ENCODE measurements at places on chromosomes 1 and 21.

DNA sequence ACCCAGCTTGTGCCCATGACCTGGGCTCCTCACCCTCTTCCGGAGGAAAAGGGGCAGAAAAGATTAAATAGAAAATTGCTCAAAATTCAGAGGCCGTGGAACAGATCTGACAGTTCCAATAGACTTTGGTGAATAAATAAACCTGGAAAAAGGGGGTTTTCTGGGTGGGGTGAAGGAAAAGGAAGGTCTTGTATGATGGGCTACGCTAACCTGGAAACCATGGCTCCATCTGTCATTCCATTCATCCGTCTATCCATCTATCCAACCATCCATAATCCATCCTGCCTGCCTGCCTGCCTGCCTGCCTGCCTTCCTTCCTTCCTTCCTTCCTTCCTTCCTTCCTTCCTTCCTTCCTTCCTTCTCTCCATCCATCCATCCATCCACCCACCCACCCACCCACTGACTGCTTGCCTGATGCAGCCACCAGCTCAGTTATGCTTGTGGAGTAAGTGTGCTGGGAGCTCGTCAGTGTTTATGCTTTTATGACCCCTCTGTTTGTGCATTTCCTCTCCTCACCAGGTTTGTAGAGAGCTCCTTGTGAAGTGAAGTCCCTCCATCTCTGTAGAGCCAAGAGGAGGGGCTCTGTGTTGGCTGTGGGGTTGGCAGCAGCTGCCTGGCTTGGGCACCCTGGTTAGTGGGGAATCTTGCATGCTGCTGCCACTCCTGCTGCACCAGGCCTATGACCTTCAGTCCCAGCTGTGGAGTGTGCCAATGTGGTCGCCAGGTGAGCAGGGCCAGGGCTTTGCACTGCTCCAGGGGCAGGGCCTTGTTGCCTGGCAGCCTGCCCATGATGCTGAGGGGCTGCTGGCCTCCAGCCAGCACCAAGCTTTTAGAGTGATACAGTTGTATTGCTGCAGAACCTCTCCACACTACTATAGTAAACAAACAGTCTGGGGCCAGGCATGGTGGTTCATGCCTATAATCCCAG is 16.0 kb upstream of the POU3F1 start:
- H3K27me3 ChIP-seq, result no peaks in the 10 kb centered on the region
- H3K36me3 ChIP-seq, result no peaks in the 10 kb centered on the region
- no peak overlapping the region for H3K27ac ChIP-seq
- H3K4me1 ChIP-seq, result peaks cover 12% of the 10 kb centered on the region
- H3K4me3 ChIP-seq, result no peak overlapping the region
- DNase-seq, result no peak

DNA sequence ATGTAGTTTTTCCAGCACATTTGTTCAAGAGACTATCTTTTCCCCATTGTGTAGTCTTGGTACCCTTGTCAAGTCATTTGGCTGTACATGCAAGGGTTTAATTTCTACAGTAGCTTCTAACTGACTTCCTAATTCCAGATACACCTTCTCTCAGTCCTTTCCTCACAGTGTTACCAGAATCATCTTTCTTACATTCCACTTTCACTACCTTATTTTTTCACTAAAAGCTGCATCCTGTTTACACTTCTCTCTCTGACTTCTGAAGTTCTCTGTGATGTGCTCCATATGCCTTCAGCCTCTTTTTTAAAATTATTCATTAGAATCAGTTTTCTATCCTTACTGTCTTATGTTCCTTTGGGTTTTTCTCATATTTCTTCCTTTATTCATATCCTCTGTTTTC is 57.1 kb upstream of the RWDD3 start:
- H3K27ac ChIP-seq, result no peak overlapping the region
- H3K4me3 ChIP-seq, result no peak overlapping the region
- no peak for DNase-seq
- no peaks in the 10 kb centered on the region for H3K27me3 ChIP-seq
- H3K4me1 ChIP-seq, result no peaks in the 10 kb centered on the region
- H3K36me3 ChIP-seq, result no peaks in the 10 kb centered on the region

DNA sequence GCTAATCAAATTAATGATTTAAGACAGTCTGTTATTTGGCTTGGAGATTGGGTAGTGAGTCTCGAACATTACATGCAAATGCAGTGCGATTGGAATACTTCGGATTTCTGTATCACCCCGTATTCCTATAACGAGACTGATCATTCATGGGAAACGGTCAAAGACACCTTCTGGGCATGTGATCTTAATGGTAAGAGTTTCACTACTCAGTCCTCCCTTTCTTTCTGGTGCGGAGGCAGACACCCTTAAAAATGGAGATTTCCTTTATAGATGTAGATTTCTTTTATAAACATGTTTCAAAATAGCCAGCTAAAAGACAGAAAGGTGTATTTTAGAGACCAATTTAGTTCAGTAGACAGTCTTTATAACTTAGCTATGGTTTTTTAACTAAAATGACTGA is 74.4 kb downstream of the HS2ST1 start:
- no peaks in the 10 kb centered on the region for H3K4me1 ChIP-seq
- no peaks in the 10 kb centered on the region for H3K27me3 ChIP-seq
- DNase-seq, result no peak
- no peak overlapping the region for H3K27ac ChIP-seq
- no peak overlapping the region for H3K4me3 ChIP-seq

DNA sequence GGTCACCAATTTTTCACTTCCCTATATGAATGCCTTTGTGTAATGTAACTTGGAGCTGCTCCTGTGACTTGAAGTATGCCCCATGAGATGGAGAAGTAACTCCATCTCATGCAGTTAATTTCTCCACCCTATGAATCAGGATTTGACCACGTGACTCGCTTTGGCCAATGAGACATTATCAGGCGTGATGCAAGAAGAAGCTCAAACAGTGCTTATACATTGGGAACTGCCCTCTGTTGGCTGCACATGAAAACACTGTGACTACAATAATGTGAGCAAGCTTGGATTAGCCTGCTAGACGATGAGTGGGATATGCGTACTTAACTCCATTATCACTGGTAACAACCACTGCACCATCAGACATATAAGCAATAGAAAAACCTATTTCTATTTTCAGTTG is 684.4 kb downstream of the PLA2G4A start:
- H3K36me3 ChIP-seq, result no peaks in the 10 kb centered on the region
- no peak overlapping the region for H3K27ac ChIP-seq
- no peaks in the 10 kb centered on the region for H3K4me1 ChIP-seq
- DNase-seq, result no peak
- H3K27me3 ChIP-seq, result no peaks in the 10 kb centered on the region

DNA sequence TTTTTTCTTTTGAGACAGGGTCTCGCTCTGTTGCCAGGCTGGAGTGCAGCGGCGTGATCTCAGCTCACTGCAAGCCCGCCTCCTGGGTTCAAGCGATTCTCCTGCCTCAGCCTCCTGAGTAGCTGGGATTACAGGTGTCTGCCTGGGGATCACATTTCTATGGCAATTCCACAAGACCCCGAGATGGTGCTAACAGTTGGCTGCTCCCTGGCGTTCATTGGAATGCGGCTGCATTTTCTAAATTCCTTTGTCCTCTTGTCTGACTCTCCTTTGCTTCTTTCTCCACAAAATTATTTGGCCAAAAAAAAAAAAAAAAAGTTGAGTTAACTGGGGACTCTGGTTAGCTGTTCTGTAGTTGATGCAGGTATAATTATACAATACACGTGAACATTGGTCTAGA is 176.4 kb downstream of the ETS2 start:
- H3K36me3 ChIP-seq, result no peaks in the 10 kb centered on the region
- H3K4me3 ChIP-seq, result no peak overlapping the region
- peaks cover 34% of the 10 kb centered on the region for H3K4me1 ChIP-seq
- H3K27ac ChIP-seq, result no peak overlapping the region

DNA sequence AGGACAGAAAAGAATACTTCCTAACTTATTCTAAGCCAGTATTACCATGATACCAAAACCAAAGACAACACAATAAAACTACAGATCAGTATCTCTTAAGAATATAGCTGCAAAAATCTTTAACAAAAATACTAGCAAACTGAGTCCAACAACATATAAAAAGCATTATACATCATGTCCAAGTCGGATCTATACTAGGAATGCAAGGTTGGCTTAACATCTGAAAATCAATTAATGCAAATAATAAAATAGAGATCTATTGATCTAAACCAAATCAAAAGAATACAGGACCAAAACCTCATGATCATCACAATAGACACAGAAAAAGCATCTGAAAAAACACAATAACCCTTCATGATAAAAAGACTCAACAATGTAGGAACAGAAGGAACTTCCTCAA is 18.9 kb downstream of the TAF1A start:
- no peak overlapping the region for H3K4me3 ChIP-seq
- H3K4me1 ChIP-seq, result no peaks in the 10 kb centered on the region
- H3K27me3 ChIP-seq, result no peaks in the 10 kb centered on the region

DNA sequence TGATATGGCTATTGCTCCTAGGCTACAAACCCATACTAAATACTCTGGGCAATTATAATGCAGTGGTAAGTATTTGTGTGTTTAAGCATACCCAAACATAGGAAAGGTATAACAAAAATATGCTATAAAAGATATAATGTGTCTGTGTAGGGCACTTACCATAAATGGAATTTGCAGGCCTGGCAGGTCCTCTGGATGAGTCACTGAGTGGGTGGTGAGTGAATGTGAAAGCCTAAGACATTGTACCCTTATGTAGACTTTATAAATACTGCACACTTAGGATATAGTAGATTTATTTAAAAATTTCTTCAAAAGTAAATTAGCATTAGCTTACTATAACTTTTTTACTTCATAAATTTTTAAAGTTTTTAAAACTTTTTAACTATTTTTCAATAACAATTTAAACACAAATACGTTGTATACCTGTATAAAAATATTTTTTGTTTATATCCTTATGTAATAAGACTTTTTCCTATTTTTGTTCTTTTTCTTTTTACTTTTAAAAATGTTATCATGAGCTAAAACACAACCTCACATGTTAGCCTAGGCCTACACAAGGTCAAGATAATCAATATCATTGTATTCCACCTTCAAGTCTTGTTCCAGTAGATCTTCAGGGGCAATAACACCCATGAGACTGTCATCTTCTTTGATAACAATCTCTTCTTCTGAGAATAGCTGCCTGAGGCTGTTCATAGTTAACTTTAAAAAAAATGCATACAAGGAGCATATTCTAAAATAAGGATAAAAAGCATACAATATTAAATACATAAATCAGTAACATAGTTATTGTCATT is 306.3 kb upstream of the RGS18 start:
- no peak overlapping the region for H3K4me3 ChIP-seq
- DNase-seq, result no peak
- H3K27me3 ChIP-seq, result no peaks in the 10 kb centered on the region
- no peaks in the 10 kb centered on the region for H3K36me3 ChIP-seq
- no peaks in the 10 kb centered on the region for H3K4me1 ChIP-seq

- H3K27ac ChIP-seq, result peak overlapping the region; percentile 64
- no peak overlapping the region for H3K4me3 ChIP-seq
- DNase-seq, result no peak
- peaks cover 11% of the 10 kb centered on the region for H3K36me3 ChIP-seq
- H3K27me3 ChIP-seq, result no peaks in the 10 kb centered on the region
Measured at GRCh38 chr1:10755970-10756521, 40.4 kb downstream of the CASZ1 start.

DNA sequence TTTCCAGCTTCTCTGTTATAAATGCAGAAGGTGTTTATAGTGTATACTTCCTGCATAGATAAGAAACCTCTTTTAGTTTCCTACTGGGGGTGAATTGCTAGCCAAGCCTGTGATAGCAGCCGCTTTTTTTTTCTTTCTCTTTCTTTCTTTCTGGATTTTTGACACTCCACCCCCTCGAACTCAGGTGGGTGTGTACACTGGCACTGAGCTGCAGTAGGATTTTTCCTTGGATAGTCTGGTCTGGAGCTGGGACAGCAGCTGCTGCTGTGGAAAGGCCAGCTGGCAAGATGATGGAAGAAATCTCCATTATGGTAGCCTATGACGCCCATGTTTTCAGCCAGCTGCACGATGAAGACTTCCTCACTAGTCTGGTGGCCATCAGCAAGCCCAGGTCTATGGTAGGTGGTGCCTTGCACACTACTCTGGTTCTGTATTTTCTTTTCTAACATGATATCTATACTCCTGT is 122.5 kb upstream of the CACYBP start:
- DNase-seq, result no peak
- no peaks in the 10 kb centered on the region for H3K36me3 ChIP-seq
- no peak overlapping the region for H3K27ac ChIP-seq
- H3K4me1 ChIP-seq, result no peaks in the 10 kb centered on the region
- no peak overlapping the region for H3K4me3 ChIP-seq
- no peaks in the 10 kb centered on the region for H3K27me3 ChIP-seq

DNA sequence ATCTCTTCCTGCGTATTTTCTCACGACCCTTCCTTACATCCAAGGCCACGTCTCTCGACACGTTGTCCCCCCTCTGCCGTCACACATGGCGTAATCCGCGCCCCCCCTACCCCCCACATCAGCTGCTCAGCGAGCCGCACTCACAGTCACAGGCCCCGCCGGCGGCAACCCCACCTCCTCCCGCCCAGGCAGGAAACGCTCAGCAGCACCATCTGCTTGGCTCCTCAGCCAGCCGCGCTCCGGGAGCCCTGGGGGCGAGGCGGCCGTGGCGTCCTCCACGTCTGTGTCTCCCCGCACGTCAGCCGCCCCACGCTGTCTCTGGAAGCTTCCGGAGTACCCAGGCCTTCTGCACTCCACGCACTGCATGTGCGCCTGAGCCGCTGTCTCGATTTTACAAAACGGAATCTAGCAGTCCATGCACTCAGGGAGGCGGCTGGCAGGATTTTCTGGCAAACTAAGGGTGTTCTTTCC is 64.6 kb downstream of the SIK1 start:
- peaks cover 23% of the 10 kb centered on the region for H3K4me1 ChIP-seq
- DNase-seq, result peak; percentile 34
- H3K4me3 ChIP-seq, result peak overlapping the region; percentile 54

DNA sequence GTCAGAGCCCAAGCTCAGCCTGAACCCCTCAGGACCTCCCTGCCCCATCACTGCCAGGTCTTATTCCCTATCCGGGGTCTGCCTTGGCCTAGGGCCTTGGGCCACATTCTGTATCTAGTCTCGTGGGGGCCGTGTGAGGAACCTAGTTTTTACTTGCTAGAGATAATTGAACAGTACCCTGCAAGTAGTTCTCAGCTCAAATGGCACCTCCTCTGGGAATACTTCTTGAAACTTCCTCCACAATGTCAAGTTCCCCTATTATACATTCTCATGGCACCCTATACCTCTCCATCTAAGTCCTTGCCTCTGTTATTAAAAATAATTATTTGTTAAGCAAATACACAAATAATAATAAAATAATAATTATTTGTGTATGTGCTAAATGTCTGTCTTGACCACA is 32.9 kb upstream of the CSF1 start:
- peaks cover 33% of the 10 kb centered on the region for H3K4me1 ChIP-seq
- no peak for DNase-seq
- peak overlapping the region; percentile 78 for H3K27ac ChIP-seq
- H3K27me3 ChIP-seq, result no peaks in the 10 kb centered on the region

DNA sequence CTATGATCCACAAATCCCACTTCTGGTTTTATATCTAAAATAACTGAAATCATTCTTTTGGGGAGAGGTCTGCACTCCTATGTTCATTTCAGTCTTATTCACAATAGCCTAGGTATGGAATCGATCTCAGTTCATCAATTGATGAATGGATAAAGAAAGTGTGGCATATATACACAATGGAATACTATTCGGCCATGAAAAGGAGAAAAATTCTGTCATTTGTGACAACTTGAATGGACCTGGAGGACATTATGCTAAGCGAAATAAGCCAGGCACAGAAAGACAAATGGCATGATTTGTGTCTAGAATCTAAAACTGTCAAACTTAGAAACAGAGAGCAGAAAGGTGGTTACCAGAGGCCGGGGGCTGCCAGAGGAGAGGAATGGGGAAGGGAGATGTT is 5.4 kb upstream of the KRTAP10-8 start:
- no peak overlapping the region for H3K27ac ChIP-seq
- no peaks in the 10 kb centered on the region for H3K36me3 ChIP-seq
- H3K4me3 ChIP-seq, result no peak overlapping the region

GRCh38 chr1:93651695-93652094 is 29.9 kb downstream of the BCAR3 start:
- H3K27me3 ChIP-seq, result no peaks in the 10 kb centered on the region
- no peak overlapping the region for H3K4me3 ChIP-seq
- H3K36me3 ChIP-seq, result no peaks in the 10 kb centered on the region
- no peak for DNase-seq
- no peaks in the 10 kb centered on the region for H3K4me1 ChIP-seq
- no peak overlapping the region for H3K27ac ChIP-seq
